ENCODE measurements at places on chromosomes 13 and 19.

- peak; percentile 86 for DNase-seq
These were observed 23.3 kb downstream of the LYPD4 start for GRCh38 chr19:41821003-41821735.

DNA sequence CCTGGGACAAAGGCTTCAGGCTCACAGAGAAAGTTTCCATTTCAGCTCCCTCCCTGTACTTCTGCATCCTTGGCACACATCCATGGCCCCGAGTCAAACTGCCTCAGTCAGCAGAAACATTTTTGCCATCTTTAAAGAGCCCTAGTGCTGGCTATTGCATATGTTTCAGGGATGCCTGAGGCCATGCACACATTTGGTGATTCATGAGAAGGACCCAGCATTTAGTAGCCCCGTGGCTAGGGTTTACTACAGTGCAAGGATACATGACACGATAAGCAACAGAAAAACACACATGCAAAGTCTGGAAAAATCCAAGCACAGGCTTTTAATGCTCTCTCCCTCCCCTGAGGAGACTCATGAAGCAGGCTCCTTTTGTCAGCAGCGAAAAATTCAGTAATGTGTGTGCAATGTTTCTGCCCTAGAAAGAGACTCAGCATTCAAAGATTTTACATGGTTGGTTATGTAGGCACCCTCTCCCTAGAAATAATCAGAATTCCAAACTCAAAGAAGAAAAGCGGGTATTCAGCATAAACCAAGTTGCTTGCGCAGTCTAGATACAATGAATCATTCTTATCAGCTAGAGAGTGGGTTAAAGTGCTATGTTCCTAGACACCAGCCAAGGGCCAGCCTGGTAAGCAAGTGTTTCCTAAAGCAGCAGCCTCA is 17.6 kb downstream of the ACOD1 start:
- peak; percentile 45 for DNase-seq

DNA sequence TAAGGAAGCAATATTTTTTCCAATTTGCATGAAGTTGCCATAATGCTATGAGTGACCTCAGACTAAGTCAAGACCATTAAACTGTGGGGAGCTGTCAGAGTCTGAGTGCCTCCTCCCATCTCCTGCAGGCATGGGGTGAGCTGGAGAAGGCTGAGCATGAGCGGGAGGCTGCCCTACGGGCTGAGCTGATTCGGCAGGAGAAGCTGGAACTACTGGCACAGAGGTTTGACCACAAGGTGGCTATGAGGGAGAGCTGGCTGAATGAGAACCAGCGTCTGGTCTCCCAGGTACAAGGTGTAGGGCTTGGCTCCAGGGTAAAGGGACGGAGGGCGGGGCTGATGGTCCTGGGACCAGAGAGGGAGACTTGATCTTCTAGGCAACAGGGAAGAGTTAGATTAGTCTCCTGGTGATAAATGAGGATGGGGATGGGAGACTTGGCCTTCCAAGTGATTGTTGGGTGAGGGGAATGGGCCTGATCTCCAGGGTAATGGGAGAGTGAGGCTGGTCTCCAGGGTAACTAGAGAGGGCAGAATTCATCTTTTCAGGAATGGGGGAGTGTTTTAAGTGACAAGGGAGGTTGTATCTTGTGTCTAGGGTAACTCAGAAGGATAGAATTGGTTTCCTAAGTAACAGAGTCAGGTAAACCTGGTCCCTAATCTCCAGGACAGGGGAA is 36.0 kb downstream of the SPTBN4 start:
- DNase-seq, result peak; percentile 39

- no peak for DNase-seq
These were observed 412.5 kb downstream of the OXGR1 start for GRCh38 chr13:96581741-96582140.

DNA sequence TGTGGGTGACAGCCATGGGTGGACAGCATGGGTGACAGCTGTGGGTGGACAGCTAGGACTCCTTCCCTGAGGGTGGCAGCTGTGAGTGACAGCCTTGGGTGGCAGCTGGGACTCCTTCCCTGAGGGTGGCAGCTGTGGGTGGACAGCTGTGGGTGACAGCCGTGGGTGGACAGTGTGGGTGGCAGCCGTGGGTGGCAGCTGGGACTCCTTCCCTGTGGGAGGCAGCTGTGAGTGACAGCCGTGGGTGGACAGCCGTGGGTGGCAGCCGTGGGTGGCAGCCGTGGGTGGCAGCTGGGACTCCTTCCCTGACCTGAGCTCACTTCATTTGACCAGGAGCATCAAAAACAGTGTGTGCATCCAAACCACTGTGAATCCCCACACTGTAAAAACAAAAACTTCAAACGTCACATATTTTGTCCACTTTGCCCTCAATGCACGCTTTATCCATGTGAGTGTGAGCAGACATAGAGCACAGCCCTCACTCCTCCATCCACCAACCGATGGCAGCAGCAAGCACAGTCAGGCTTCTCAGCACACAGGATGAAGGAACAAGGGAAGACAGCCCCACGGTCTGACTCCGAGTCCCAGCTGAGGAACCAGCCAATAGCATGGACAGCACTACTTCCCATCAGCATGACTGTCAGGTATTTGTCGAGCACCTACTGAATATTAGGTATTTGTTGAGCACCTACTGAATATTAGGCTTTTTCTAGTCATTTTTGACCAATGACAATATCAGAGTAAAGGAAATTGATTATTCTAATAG is 1.6 kb upstream of the CFAP97D2 start:
- peak; percentile 12 for DNase-seq

DNA sequence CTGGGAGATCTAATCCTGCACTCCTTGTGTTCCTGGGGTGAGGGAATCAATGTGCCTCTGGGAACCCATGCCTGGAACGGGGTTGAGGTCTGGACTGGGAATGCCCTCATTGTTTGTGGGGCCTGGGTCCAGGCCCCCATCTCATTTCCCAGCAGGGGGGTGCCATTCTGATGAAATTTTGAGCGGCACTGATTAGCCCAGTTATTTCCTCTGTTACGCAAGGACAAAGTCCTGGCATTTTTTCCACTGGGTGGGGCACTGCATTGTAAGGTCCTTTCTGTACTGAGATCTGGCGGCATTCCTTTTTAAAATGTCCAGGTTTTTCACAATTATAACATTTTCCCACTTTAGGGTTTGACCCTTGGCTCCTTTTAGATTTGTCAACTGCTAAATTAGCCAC is 14.8 kb downstream of the FPR3 start:
- no peak for DNase-seq

DNA sequence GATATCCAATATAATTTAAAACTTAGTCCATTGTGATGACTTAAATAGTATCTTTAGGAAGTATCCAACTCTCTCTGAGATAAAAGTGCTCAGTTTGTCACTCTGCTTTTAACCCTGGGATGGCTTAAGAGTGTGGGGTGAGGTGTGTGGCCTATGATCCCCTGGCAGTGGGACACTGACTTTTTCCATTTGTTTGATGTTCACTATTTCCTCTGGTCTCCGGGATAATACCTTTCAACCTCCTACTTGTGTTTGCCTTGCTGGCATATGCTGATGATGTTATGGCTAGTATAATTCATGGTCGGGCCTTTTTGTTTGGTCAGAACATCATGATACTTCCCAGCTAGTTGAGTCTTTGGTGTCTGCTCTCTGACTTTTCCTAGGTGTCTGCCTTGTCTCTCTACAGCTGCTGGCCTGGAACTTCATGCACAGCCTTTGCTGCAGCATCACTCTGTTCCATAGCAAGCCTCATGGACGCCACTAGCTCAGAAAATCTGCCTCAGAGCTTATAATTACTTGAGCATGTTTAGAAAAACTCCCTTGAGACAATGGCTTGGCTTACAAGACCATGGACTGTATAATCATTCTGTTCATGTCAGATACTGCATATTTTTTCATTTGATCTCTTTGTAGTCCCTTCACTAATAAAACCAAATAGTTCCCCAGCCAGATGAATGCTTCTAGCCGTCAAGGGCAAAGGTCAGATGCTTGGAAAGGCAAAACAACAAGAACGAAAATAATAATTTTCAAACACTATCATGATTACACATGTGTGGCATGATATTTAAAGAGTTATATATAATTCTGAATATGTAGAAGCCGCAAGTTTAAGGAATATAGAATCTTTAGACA is 75.2 kb downstream of the WDFY2 start:
- no peak for DNase-seq

- no peak for DNase-seq
These were observed 3.4 kb downstream of the NAXD start for GRCh38 chr13:110618780-110619179.

DNA sequence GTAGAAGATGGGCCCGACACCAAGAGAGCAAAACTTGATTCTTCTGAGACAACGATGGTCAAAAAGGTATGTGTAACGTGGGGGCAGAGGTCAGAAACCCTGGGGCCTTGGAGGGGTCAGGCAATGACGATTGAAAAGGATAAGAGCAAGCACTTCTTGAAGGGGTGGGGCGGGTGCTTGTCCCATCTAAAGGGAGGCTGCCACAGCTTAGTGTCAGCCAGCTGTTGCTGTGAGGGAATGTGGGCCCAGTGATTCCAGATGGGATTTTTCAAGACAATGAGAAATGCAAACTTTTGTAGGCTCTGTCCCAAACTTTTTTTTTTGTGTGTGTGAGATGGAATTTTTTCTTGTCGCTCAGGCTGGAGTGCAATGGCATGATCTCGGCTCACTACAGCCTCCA is 24.5 kb downstream of the SAE1 start:
- no peak for DNase-seq

GRCh38 chr19:54532528-54532927 is 29.9 kb downstream of the LAIR2 start:
- DNase-seq, result no peak

DNA sequence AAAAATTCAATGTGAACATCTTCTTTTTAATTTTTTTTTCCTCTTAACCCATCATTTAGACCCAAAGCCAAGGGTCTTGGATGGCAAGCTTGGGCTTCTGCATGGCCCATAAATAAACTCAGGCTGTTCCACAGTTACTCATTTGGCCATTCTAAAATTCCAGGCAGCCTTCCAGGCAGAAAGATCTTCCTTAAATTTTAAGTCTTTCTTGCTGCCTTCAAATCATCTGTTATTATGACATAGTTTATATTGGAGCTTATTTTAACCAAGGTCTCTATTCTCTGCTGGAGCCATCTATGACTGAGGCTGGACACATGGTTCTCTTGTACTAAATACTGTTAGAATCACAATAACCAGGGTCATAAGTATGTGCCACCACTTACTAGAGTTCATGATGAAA is 317.3 kb upstream of the MAB21L1 start:
- no peak for DNase-seq

- DNase-seq, result no peak
These were observed 489 bp upstream of the ZNF653 start for GRCh38 chr19:11506101-11506555.

DNA sequence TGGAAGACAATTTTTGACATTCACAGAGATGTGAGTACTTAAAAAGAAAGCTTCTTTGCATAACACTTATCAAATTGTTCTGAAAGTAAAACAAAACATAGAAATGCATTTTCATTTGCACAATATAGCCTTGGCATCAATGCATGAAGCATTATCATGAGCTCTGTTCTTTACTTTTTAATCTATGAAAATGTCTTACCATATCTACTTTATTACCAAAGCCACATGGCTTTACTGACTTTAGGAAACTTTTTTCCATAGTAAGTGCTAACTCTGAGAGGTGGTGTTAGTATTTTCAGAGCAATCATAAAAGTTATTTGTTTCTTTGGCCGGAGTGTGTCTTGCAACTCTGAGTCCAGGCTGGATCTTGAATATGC is 10.5 kb downstream of the TNFRSF19 start:
- no peak for DNase-seq
